NCI-H748 treated with DMSO at 0.1 percent for 48 hours (cell line): ENCODE measurements at places on chromosomes 16 and 17.

GRCh38 chr17:50642722-50643656 is 8.3 kb downstream of the ABCC3 start:
- DNase-seq: no peak

- DNase-seq: no peak
Observed at GRCh38 chr16:22008215-22009059, 526 bp downstream of the MOSMO start.

DNA sequence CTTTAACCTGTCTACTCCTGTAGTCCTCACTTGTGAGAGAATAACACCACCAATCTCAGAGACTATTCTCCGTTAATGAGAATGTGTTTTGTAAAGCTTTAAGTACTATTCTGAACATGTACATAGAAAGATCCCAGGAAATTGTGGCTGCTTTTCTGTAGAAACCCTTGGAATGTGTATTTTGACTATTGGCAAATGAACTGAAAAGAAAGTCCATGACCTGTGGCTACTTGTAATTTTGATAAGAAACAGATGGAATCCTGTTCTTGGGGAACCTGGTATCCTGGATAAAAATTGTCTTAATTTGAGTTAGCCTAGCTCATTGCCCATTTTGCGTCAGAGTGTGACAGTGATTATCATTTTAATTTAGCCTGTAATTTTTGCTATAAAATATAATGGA is 9.1 kb downstream of the CTCF start:
- DNase-seq: no peak

- peak; percentile 13 for DNase-seq
Observed at GRCh38 chr17:79082311-79083190, 7.9 kb downstream of the ENGASE start.

GRCh38 chr16:83952940-83953795 is at the start of gene OSGIN1:
OSGIN1 (plus strand) TSS chr16:83953240; CDS start chr16:83957672, 4,432 bp downstream.
- DNase-seq: peak; percentile 19

- DNase-seq: peak; percentile 19
Observed at GRCh38 chr17:58531661-58532554, 17.5 kb upstream of the MTMR4 start.
